HFFc6 (cell line): ENCODE measurements at places on chromosomes 3 and 15. TPM values are rescaled to one million over a fixed set of nuclear protein-coding genes. Genes with fewer than 3 reads are reported as not detected.

DNA sequence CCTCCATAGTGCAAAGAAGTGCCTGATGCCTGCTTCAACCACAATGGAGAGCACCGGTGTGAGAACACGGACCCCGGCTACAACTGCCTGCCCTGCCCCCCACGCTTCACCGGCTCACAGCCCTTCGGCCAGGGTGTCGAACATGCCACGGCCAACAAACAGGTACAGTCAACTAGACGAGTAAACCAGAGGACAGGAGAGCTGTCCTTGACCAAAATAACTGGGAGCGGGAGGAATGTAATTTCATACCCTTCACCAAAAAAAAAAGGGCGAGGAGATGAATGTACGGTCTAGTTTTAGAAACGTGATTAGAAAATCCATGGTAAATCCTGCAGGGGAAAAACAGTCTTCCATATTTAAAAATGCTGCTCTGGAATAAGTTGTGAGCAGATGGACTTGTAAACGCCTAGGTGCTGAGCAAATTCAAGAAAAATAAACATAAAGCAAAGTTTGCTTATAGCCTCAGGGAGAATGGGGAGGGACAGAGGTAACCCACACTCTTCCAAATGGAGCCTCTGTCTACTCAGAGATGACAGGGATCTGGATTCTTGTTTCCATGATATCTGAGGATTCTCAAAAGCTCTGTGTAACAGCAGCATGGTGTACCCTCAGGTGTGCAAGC, 8.4 kb downstream of the THBS1 start:
- DNase-seq: peak; percentile 70
- peaks cover 97% of the 10 kb centered on the region for H3K27me3 ChIP-seq

Gene PRKCD
- total RNA-seq: 12.9 to 20.9 TPM (median 16.6 TPM) in 3 replicates

GRCh38 chr15:80659375-80659774, 35.7 kb upstream of the ABHD17C start:
- no peak for DNase-seq
- H3K27ac ChIP-seq: no peak overlapping the region
- H3K36me3 ChIP-seq: no peaks in the 10 kb centered on the region
- H3K4me1 ChIP-seq: peaks cover 21% of the 10 kb centered on the region
- no peak overlapping the region for H3K4me3 ChIP-seq

DNA sequence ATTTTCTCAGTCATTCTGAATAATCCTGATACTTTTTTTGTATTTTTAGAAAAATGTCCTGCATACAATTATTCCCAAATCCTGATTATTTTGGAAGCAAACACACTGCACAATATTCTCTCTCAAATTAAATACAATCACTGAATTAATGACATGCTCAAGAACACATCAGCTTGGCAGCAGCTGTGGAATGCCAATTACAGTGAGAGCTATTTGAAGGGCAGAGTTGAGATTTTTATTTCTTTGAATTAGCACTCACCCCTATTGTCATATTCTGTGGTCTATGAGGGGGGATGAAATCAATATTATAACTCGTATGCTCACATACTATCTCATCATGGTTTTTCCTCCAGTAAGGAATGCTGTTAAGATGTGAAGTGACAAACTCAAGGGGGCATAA, 312.2 kb downstream of the CNTN3 start:
- H3K4me3 ChIP-seq: no peak overlapping the region
- DNase-seq: no peak
- peaks cover 15% of the 10 kb centered on the region; the same call in 1 of the 2 replicates for H3K36me3 ChIP-seq
- no peaks in the 10 kb centered on the region for H3K27me3 ChIP-seq

- no peaks in the 10 kb centered on the region for H3K4me1 ChIP-seq
- no peak for DNase-seq
- H3K27ac ChIP-seq: no peak overlapping the region
- H3K36me3 ChIP-seq: no peaks in the 10 kb centered on the region
Observed at GRCh38 chr3:143856252-143856970, 8.1 kb upstream of the SLC9A9 start.

DNA sequence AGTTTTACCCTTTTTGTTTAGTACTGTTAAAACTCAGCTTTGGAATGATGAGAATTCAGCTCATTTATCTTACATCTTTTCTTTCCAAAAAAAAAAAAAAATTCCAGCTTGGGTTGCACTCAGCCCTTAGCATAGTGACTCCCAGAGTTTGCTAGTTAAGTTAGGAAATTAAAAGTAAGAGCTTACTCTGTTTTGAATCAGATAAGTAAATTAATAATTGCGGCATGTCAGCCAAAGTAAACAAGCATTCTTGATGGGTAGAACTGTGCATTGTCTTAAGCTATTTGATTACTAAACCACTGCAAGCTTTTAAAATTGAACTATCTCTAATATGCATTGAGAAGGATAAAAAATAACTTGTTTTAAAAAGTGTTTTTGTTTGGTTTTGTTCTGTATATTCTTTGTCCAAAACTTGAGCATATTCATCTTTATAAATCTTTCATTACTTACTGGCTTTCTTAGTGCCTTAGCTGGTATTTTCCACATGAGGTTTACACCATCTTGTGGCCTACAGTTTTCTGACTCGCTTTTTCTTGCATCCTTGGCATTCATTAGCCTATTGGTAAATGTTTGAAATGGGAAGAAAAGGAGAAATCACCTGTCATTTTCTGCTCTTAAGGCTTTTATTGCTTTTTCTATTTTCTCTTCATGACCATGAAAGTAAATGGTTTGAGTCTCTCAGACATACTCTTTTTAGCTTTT, 107.6 kb downstream of the FILIP1L start:
- H3K4me3 ChIP-seq: no peak overlapping the region
- H3K4me1 ChIP-seq: peaks cover 64% of the 10 kb centered on the region
- H3K36me3 ChIP-seq: 0 out of 2 replicates have a peak, but pooled peaks cover 5% of the 10 kb centered on the region
- peak overlapping the region; percentile 33; the same call in 1 of the 2 replicates for H3K27ac ChIP-seq

Gene RNF168
- total RNA-seq: 10.2 to 14.9 TPM (median 14.6 TPM) in 3 replicates

DNA sequence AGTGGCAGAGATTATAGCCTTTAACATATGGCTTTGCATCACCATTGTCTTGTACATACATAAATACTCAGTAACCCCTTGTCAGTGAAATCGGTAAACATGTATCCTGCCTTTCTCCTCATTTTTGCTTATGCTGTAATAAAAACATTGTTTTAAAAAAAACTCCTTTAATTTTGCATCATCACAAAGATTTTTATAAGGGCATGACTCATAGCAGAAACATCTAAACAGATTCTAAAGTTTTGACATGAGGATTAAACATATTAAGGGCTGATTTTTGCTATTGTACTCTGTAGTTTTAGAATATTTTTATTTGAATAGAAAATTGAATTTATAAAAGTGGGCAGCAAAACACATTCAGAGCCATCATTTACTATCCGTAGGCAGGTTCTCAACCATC, 275.9 kb downstream of the ZIC4 start:
- no peak overlapping the region; the same call in 1 of the 2 replicates for H3K4me3 ChIP-seq
- no peaks in the 10 kb centered on the region; the same call in 1 of the 2 replicates for H3K27me3 ChIP-seq
- peaks cover 17% of the 10 kb centered on the region for H3K36me3 ChIP-seq

GRCh38 chr3:140097874-140098635, 163.1 kb downstream of the CLSTN2 start:
- H3K27me3 ChIP-seq: no peaks in the 10 kb centered on the region
- no peaks in the 10 kb centered on the region for H3K4me1 ChIP-seq
- no peak overlapping the region for H3K27ac ChIP-seq
- DNase-seq: no peak
- no peak overlapping the region for H3K4me3 ChIP-seq

Gene TMC3
- not detected in 3 replicates for total RNA-seq

GRCh38 chr3:160127308-160127707, 97.9 kb upstream of the C3orf80 start:
- H3K4me1 ChIP-seq: peaks cover 73% of the 10 kb centered on the region
- no peaks in the 10 kb centered on the region; the same call in 1 of the 2 replicates for H3K36me3 ChIP-seq
- no peak overlapping the region for H3K4me3 ChIP-seq
- H3K27ac ChIP-seq: no peak overlapping the region

Gene CEMIP
- total RNA-seq: 5.5 to 53.2 TPM (median 17.8 TPM) in 3 replicates

GRCh38 chr3:56219894-56220805, 248.1 kb downstream of the ERC2 start:
- no peak overlapping the region for H3K4me3 ChIP-seq
- H3K27ac ChIP-seq: no peak overlapping the region
- DNase-seq: no peak
- no peaks in the 10 kb centered on the region; the same call in 1 of the 2 replicates for H3K27me3 ChIP-seq

- peak; percentile 33 for DNase-seq
- H3K4me3 ChIP-seq: no peak overlapping the region
- H3K36me3 ChIP-seq: peaks cover 4% of the 10 kb centered on the region
- peaks cover 58% of the 10 kb centered on the region for H3K4me1 ChIP-seq
- peak overlapping the region; percentile 88 for H3K27ac ChIP-seq
- no peaks in the 10 kb centered on the region; the same call in 1 of the 2 replicates for H3K27me3 ChIP-seq
Observed at GRCh38 chr3:196339493-196340254, 1.5 kb upstream of the TM4SF19 start.

Gene SERPINI2
- total RNA-seq: not detected in 3 replicates

Gene TTLL13
- 0.14 TPM in 1 of 3 replicates, not detected in the others for total RNA-seq

Gene DPPA2
- not detected in 3 replicates for total RNA-seq

GRCh38 chr3:106397006-106397405, 528.2 kb upstream of the CBLB start:
- no peak overlapping the region for H3K4me3 ChIP-seq
- H3K4me1 ChIP-seq: peaks cover 6% of the 10 kb centered on the region; the same call in 1 of the 2 replicates
- DNase-seq: no peak
- H3K27ac ChIP-seq: no peak overlapping the region

DNA sequence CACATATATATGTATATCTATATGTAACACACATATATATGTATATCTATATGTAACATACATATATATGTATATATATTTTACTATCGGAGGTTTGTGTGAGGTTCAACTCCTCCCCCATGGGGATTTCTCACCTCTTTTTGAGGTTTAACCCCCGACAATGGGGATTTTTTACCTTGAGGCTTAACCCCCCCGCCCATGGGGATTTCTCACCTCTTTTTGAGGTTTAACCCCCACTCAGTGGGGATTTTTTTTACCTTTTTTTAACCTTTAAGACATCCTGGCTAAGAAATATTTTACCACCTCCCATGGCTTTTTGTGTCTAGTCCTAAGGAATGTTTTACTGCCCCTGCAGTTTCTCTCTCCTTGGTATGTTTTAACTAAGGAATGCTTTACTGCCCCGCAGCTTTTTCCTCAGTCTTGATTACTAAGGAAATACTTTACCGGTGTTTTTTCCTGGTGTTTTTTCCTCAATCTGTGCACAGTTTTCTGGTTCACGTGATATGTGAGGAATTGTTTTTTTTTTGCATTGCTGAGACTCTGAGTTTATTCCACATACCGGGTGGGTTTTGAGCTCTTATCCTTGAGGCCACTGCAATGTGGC, 185.2 kb downstream of the KLF13 start:
- H3K27me3 ChIP-seq: peaks cover 22% of the 10 kb centered on the region
- H3K4me3 ChIP-seq: no peak overlapping the region
- no peak for DNase-seq
- no peaks in the 10 kb centered on the region for H3K4me1 ChIP-seq
- H3K36me3 ChIP-seq: no peaks in the 10 kb centered on the region
- no peak overlapping the region for H3K27ac ChIP-seq

DNA sequence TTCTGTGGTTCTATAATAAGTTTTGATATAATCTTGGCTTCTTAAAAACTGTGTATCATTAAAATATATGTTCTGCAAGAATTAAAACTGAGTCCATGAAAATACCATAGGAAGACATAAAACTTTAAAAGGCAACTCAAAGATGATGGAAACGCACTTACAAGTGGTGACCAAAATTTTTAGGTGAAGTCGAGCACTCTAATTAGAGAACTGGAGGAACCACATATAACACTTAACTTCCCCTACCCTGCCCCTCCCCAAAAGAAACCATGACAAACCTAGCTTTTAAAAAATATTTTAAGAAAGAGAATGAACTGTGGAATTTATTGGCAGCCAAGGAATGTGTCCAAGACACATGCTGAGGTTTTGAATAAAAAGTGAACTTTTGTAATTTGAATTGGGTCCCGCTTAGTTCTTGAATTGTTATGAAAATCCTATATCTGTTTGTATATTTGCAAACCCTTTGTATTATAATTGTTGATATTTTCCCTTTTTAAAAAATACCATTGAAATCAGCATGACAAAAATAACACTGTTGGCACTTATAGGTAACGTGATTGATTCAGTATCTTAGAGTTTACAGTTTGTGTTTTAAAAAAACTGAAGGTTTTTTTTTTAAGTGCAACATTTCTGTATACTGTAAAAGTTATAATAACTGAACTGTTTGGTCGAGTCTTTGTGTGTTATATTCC, 7.7 kb downstream of the NR2F2 start:
- peaks cover 56% of the 10 kb centered on the region for H3K4me1 ChIP-seq
- peak overlapping the region; percentile 95 for H3K27ac ChIP-seq
- H3K36me3 ChIP-seq: peaks cover 95% of the 10 kb centered on the region
- peak overlapping the region; percentile 94 for H3K4me3 ChIP-seq

DNA sequence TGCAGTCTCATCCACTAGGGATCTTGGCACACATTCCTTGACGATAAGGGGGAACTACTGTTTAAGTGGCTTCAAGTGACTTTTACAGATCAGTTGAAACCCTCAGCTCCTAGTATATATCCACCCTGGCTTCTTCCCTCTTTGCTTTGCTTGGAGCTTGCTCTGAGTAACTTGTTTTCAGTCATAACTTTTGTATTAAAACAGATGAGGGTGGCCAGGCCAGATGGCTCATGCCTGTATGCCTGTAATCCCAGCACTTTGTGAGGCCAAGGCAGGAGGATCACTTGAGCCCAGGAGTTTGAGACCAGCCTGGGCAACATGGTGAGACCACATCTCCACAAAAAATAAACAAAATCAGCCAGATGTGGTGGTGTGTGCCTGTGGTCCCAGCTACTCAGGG, 42.4 kb downstream of the EOMES start:
- H3K4me1 ChIP-seq: peaks cover 60% of the 10 kb centered on the region
- peak overlapping the region; percentile 88 for H3K27ac ChIP-seq
- H3K27me3 ChIP-seq: no peaks in the 10 kb centered on the region; the same call in none of the 2 replicates
- H3K4me3 ChIP-seq: no peak overlapping the region
- DNase-seq: no peak

DNA sequence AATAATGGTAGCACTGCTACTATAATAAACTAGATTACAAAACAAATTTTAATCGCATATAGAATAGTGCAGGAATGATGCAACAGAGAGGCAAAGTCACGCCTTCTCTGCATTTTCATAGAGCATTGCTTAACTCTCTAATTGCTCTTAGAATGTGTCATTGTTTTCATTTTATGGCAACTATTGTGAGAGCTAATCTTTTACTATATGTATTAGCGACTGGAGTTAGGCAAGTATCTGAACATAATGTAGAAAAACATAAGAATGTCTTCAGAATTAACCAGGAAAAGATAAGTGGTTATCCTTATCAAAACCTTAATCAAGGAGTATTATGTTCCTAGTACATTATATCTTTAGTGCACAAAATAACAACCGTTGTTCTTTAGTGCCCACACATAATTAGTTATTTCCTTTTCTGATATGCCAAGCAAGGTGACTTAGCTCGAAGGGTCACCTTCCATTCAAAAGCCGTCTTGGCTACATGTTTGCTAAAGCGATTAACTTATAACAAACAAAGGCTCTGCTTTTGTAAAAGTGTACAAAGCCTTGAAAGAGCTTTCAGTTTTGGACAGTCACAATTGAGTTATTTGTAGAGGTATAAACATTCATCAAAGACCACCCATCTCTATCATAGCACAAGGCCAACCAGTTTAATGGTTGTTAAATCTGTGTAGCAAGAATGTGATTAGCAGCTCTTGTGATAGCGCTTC, 1328.9 kb downstream of the ROBO2 start:
- H3K27ac ChIP-seq: no peak overlapping the region
- no peak overlapping the region for H3K4me3 ChIP-seq
- H3K4me1 ChIP-seq: no peaks in the 10 kb centered on the region; the same call in 1 of the 2 replicates
- no peaks in the 10 kb centered on the region for H3K36me3 ChIP-seq
- DNase-seq: no peak
